ENCODE measurements at places on chromosomes 12 and 14.

- no peak for DNase-seq
Observed at GRCh38 chr14:25750436-25750835, 700.5 kb upstream of the STXBP6 start.

- DNase-seq: no peak
Observed at GRCh38 chr12:95116773-95117172, 43.4 kb upstream of the NR2C1 start.

GRCh38 chr14:33655421-33655820 is 295.5 kb downstream of the EGLN3 start:
- no peak for DNase-seq

GRCh38 chr12:9588749-9589148 is 19.0 kb downstream of the KLRB1 start:
- no peak for DNase-seq

DNA sequence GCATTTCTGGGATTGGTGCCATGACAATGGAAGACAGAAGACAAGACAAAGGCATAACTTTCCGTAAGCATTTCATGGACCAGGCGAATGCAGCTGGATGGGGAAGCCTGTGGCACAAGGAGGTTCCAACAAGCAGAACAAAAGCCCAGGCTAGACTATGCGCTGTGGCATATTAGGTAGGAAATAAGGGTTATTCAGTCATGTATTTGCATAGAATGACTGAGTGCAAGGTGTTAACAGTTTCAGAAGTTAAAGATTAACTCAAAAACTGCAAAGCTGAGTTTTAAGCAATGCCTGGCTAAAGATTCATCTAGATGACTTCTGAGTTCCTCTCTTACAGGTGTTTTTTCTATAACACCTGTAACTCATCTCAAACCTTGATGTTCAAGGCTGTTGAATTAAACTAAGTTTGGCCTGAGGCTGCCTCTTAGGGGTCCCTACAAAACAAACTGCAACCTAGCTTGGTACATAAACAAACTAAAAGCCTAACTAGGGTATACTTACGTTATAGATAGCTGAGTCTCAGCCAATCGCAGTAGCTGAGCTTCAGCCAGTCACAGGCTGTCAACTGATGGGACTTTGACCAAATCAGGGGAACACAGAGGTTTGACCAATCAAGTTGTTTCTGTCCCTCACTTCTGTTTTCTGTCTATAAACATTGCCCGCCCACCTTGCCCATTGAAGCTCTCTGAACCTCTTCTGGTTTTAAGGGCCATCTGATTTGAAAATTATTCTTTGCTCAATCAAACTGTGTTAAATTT is 52.2 kb upstream of the PLBD1 start:
- no peak for DNase-seq

DNA sequence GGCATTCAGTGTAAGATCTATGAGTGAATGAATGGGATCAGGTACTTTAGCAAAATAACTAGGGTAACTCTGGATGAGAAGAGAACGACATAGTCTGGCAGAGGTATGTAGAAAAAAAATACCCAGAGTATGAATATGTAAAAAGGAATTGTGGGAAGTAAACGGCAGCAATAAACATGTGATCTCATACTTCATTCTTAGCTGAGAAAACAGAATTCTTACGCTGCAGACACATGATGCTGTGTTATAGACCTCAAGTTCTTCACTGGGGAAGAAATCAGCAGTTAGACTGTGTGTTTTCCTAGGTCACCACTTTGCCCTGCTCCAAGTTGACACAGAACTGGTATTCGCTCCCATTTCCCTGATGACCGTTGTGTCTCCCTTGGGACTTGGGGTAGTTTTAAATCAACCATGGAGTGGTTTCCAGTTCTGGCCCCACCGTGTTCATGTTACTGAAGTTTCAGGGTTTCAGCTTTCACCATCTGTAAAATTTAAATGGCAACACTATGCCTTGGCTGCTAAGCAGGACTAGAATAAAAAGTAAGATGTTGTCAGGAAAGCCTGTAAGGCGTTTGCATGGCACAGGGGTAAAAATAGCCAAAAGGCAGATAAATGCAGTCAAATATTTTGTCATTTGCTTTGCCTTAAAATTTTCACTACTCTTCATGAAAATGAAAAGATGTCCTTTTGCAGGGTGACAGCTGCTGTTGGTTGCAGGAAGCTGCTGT is 223.7 kb downstream of the PELI2 start:
- no peak for DNase-seq

GRCh38 chr14:100640471-100641273 is 53.5 kb upstream of the BEGAIN start:
- DNase-seq: peak; percentile 45

- DNase-seq: no peak
Observed at GRCh38 chr12:27614386-27614785, 81.9 kb upstream of the REP15 start.

DNA sequence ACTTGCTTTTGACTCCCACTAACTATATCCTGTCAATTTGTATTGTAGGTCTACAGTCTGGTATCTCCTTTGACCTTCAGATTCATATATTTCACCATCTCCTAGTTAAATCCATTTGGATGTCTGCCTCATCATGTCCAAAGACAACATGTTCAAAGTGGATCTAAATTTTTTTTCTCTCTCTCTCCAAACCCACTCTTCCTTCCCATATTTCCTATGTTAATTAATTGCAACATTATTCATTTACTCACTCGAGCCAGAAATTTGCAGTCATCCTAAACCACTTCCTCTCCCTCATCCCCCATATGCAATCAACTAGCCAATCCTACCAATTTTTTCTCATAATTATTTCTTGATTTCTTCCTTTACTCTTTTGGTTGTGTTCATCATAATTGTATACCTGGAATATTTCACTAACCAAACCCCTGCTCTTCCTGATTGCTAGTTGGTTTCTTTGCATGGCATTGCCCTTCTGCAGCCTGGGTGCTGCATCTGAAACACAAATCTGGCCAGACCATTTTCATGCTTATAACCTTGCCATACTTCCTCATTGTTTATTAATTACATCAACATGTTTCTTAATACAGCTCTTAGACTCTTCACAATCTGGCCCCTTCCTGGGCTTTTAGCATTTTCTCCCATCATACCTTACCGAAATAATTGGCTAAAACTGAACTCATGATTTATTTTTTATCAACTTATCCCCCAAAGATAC is 442.2 kb downstream of the ADAMTS20 start:
- no peak for DNase-seq

GRCh38 chr14:68705741-68706283 is 87.1 kb downstream of the ZFP36L1 start:
- no peak for DNase-seq

GRCh38 chr12:59858508-59859170 is 262.8 kb downstream of the SLC16A7 start:
- DNase-seq: no peak

GRCh38 chr14:41521891-41522290 is 84.8 kb upstream of the LRFN5 start:
- DNase-seq: no peak

GRCh38 chr14:68939181-68939892 is 39.8 kb downstream of the ACTN1 start:
- DNase-seq: no peak

GRCh38 chr12:132437252-132437932 is 52.6 kb upstream of the FBRSL1 start:
- no peak for DNase-seq

DNA sequence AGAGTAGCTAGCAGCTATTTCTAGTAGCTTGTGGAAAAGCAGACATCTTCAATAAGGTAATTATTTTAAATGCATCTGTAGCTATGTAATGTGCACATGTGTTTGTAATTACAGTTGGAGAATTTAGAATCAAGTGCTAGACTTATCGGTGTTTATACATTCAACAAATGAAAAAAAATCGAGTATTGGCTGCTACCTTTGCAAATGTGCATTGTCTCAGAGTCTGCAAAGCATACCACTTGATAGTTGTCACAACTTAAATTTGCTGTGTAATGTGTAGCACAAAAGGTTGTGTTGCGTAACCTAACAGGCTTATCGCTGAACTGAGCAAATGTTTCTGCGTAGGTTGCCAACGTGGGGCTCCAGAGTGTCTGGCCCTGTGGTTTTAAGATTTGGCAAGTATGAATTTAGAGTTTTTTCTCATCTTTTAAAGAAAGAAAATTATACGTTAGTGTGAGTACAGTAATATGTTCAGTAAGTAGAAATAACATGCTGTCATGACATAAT is 44.3 kb downstream of the TMTC2 start:
- DNase-seq: no peak

DNA sequence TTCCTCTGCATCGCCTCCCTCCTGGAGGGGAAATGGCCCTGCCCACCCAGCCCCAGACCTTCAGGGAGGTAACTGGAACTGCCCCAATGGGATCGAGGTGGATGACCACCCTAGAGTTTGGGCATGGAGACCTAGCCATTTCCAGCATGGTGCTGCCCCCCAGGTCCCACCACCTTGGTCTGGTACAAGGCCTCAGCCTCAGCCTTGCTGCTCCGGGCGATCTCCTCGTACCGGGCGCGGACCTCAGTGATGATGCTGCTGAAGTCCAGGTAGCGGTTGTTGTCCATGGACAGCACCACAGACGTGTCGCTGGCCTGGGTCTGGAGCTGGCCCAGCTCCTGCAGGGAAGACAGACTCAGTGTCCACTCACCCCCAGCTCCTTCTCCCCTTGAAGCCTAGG is 4.4 kb downstream of the KRT78 start:
- no peak for DNase-seq

DNA sequence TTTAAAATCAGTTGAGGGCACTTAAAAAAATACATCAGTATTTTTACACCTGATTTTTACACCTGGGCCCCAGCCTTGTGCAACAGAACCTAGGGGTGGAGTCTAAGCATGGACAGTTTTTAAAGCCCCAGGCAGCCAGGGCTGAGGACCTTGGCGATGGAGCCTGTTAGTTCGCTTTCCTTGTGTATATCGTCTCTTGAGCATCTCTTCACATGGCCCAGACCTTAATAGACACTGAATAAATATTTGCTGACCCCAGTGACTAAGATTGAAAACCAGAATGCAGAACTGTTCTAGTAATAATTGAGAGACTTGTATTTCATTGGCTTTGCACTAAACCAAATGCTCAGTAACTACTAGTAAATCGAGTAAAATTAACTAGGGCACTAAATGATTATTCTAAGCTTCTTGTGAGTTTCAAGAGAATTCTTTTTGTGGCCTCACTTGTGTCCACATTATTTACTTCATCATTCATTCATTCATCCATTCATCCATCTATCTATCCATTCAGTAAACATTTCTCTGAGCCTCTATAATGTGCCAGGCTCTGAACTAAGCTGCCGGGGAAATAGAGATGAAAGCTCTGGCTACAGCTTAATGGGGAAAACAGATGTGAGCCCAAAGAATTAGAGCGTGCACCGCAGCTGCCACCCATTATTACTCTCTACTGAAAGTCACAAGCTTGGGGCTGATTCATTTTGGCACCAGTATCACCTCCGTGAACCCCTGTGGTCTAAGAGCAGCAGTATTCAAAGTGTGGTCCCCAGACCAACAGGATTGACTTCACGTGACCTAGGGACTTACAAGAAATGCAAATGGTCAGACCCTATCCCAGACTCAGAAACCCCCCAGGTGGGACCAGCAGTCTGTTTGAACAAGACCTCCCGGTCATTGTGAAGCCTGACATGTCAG is 30.7 kb upstream of the BCL7A start:
- no peak for DNase-seq

GRCh38 chr12:91926848-91927247 is 218.8 kb downstream of the BTG1 start:
- no peak for DNase-seq

GRCh38 chr14:81313775-81314429 is 86.2 kb downstream of the STON2 start:
- no peak for DNase-seq

GRCh38 chr14:30500222-30500621 is 58.7 kb upstream of the G2E3 start:
- no peak for DNase-seq

GRCh38 chr12:84912198-84913128 is at the start of gene SLC6A15:
TSS of gene SLC6A15 (minus strand) at chr12:84912799. CDS start at chr12:84892120, 20,679 bp downstream.
- no peak for DNase-seq

- no peak for DNase-seq
Observed at GRCh38 chr14:67474366-67474765, 14.2 kb downstream of the TMEM229B start.

DNA sequence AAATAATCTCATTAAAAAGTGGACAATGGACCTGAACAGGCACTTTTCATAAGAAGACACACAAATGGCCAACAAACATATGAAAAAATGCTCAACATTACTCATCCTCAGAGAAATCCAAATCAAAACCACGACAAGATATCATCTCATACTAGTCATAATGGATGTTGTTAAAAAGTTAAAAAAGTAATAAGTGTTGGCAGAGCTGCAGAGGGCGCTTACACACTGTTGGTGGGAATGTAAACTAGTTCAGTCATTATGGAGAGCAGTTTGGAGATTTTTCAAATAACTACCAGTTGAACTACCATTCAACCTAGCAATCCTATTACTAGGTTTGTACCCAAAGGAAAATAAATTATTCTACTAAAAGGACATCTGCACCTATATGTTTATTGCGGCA is 47.2 kb downstream of the FOXG1 start:
- no peak for DNase-seq

DNA sequence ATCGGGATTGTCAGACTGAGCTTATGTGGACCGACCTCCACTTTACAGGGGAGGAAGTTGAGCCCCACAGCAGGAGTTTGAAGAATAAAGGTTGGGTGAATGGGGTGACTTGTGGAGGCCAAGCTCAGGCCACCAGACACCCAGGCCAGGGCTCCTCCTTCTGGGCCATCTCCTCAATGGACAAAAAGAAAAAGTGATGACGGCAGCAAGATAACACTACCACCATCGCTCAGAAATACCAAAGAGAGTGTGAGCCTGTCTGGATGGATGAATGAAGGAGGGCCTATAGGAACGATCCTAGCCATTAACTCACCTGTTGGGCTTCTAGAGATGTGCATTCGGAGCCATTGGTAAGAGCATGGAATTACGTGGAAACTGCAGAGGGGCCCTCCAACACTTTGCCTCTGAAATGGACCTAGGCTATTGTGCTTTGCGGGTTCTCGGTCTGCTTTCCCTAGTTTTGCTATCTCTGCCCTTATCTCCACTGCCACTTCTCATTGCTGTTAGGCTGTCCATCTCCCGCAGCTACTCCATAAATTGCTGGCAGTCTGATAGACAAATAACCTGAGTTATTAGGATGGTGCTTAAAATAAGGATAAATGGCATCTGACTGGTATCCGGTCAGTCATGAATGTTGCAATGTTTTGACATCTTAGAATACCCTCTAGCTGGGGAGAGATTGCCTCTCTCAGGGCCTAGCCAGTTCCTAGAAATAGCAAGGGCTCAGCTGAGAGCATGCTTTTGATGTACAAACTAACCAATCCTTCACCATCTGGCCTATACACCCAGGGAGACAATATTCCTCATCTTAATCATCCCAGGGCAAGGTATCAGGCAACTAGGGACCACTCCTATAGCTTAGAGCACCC is 9.6 kb upstream of the PLEK2 start:
- DNase-seq: no peak

DNA sequence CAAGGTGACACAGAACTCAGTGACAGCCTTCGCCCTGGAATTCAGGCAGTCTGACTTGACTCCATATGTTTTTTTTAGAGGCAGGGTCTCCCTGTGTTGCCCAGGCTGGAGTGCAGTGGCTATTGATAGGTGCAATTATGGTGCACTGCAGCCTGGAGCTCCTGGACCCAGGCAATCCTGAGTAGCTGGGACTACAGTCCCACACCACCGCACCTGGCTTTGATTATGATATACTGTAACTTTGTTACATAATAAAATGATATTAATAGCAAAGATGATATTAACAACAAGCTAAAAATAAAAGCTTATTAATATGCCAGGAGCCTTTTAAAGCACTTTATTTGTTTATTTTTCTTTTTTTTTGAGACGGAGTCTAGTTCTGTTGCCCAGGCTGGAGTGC is 9.8 kb downstream of the VSIG10 start:
- DNase-seq: no peak

- peak; percentile 15 for DNase-seq
Observed at GRCh38 chr12:68932128-68932960, 627 bp downstream of the CPM start.

All from stimulated activated CD4-positive, alpha-beta T cell treated with anti-CD3 and anti-CD28 coated beads, Interleukin-12 subunit alpha, Interleukin-12 subunit beta, amount 100 ng/mL, for 4 hours (primary cell).